ENCODE measurements at places on chromosomes 6 and 20.

DNA sequence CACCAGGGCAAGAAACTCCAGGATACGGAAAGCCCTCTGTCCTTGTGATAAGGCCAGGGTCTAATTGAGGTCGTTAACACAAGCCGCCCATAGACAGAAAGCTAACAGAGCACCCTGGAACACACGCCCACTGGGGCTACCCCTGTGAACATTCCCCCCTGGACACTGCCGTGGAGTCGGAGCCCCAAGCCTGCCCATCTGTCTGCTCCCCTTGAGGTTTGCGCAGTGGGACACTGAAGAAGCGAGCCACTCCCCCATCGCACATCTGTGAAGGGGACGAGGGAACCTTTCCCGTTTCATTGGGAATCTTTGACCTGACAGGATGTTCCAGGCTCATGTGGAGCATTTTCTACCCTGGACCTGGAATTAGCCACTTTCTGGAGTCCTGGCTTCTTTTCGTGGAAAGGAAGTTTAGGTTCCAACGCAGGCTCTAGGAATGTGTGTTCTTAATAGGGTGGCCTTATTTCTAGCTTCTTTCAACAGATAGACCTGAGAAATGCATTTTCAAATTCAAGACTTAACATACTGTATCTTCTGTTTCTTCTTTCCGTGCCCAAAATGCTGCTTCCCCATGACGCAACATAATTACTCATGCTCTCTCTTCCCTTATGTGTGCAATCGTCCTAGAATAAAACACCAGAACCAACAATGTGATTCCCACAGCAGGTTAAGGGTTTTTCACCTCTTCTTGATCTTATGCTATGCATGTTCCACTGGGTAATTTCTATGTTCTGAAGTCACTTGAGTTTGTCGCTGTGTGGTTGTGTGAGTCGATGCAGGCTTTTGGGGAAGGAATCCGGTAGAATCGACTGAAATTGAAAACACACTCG lies 161.1 kb downstream of the ERMARD start:
- DNase-seq: no peak

DNA sequence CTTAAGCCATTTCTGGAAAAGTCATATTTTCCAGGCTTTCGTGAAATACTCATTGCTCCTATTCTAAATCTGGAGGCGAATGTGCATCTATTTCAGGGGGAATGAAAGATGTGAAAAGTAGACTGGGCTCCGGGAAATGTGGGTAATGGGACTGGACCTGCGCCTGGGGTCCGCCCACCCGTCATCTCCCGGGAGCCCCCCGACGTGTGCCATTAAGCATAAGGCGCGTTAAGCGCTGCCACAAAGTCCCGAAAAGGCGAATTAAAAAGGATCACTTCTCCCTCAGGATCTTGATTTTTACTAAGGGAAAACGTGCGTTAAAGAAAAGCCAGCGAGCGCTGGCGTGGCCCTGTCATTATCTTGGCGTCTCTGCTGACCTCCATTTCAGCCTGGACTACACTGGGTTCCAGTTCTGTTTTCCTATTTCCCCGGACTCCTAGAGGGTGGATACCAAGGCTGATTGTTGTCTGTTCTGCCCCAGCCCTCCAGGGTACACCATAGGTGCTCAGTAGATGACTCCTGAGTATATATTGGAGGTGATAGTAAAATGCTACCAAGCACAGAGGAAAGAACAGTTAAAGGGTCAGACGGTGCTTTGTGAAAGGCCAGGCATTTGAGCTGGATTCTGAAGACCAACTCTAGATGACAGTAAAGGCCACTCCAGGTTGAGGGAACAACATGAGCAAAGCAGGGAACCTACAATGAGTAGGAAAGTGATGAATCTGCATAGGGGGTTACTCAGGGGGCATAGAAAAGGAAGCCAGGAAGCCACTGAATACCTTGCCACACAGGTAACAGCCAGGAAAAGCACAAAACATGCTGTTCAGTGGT lies 89.2 kb upstream of the ARID1B start:
- DNase-seq: no peak

GRCh38 chr6:70183538-70183937 lies 119.3 kb downstream of the COL9A1 start:
- DNase-seq: no peak

DNA sequence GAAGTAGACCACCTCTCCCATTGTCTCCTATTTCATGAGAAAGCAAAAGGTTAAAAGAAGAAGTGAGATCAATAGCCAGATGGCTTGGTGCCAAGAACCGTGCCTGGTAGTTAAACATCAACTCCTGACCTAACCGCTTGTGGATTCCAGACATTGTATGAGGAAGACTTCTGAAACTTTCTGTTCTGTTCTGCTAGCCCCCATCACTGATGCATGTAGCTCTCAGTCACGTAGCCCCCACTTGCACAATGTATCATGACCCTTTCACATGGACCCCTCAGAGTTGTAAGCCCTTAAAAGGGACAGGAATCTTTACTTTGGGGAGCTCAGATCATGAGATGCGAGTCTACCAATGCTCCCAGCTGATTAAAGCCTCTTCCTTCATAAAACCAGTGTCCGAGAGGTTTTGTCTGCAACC lies 301.2 kb downstream of the RNGTT start:
- no peak for DNase-seq

DNA sequence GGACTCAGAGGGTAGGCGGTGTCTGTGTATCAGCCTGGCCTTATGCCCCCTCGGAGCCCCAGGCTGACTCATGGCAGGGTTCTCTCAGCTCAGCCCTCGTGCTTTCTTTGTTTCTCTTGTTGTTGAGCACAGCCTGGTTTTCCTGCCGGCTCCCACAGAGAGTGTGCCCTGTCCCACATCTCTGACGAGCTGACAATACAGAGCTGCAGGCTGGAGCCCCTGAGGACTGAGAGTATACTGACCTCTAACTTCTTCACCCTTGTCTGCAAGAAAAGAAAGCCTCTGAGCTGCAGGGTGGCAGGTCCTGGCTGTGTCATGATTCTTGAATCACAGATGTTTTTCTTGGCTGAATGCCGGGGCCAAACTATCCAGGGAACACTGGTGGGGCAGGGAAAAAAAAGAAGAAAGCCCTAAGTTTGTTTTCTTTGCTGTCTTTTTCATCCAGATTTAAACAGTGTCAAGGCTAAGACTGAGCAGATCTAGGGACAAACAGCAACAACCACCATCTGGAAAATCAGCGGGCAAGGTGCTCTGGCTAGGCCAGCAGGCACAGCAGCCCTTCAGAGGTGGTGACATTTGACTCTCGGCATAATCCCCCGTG lies 63.3 kb upstream of the ZNF133 start:
- no peak for DNase-seq

DNA sequence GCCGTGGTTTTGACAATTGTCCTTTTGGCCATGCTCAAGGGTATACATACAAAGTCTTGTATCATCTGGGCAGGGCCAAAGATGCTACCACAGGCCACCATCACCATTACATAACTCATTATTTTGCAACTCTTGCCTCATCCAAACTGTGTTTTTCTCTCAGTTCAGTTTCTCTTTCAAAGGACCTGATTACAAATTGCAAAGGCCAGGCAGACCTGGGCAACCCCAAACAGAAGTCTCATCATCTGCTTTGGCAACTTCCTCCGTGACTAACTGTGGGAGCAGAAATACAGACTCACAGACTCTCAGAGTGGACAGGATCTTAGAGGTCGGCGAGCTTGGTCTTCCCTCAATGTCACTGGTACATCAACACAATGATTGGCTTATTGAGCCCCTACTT lies 117.8 kb upstream of the NEDD9 start:
- DNase-seq: no peak

DNA sequence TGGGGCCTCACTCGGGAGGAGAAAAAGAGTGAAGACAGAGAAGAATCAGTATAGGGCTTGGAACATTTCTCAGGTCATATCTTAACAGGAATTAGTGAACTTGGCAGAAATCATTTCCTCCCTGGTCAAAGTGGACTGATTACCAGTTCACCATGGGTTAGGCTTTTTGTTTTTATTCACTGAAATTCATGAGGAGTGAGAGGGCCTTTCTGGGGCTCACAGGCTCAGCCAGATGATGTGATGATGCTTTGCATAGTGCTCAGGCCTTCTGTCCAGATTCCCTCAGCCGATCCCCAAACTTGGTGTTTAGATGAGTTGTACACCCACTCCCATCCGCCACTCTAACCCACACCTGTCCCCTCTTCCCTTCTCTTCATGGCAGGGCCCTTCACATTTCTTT lies 32.5 kb downstream of the SRSF3 start:
- no peak for DNase-seq

DNA sequence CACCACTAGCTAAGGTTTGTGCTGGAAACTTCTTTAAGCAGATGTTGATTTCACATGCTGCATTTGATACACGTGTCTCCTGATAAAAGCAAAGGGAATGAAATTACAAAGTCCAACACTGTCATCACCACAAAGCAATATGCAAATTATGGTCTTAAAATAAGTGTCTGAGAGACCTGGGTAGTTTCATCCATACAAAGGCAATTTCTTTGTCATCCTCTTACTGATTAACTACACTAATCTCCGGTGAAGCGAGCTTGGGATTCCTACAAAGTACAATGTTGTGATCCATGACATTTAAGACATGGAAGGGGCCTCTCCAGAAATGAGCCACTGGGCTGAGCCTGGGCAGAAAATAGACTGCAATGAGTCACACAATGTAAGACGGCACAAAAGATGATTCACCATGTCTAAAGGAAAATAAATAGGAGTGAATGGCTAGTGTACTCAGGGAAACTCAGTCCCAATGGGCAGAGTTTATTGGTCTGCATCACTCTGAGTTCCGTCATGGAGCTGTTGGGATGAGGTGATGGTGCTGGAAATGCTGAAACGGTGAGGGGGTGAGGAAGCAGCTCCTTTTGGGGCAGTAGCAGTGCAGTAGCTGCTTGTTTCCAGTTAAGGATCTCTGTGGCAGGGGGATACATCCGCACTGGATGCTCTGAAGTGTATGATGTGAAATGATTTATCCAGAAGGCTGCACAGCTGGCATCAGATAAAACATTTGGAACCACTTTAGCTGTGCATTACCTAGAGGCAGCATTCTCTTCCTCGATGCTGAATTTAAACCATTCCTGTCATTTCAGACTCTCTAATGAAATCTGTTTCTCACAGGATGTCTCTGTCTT lies 103.3 kb downstream of the IBTK start:
- DNase-seq: no peak

- no peak for DNase-seq
Measured at GRCh38 chr20:45894797-45895196, 3.7 kb downstream of the CTSA start.

DNA sequence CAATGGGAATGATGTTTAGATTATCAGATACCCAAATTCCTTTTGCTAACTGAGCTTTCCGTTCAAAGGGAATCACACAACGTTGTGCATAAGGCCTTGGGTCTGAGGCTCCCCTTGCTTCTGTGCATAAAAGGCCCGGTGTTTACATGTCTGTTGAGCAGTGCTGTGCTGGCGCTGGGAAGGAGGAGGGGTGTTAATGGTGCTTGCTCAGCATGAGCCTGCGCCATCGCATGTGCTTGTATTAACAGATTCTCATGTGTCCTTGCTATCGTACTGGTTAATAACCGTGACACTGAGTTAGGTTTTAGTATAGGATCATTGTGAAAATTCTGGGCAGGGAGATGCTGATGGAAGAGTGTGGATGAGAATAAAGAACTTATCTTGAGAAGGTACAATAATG lies 62.3 kb upstream of the TRAF3IP2 start:
- DNase-seq: no peak

Data from stimulated activated CD8-positive, alpha-beta memory T cell treated with anti-CD3 and anti-CD28 coated beads, Interleukin-7, amount 100 ng/mL, for 1 hour (primary cell).